ENCODE measurements at places on chromosomes 6 and 20. TPM values are rescaled to one million over a fixed set of nuclear protein-coding genes. Genes with fewer than 3 reads are reported as not detected.

- peak; percentile 53 for DNase-seq
Measured at GRCh38 chr20:53581444-53582250, 12.0 kb downstream of the ZNF217 start.

DNA sequence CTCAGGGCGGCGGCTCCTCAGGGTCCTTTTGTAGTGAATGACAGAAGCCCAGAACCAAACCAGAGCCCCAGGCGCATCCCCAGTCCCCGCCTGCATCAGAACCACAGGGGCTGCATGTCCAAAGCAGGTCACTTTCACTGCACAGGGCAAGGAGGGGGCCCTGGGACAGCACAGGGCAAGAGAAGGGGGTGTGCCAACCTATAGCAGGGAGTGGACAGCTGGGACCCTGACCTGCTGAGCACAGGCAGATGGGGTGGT is 501.4 kb downstream of the PREX1 start:
- no peak for DNase-seq

- DNase-seq: peak; percentile 41
Measured at GRCh38 chr20:41078329-41078728, 49.7 kb downstream of the TOP1 start.

The REM1 gene
- total RNA-seq: 0.46 TPM

DNA sequence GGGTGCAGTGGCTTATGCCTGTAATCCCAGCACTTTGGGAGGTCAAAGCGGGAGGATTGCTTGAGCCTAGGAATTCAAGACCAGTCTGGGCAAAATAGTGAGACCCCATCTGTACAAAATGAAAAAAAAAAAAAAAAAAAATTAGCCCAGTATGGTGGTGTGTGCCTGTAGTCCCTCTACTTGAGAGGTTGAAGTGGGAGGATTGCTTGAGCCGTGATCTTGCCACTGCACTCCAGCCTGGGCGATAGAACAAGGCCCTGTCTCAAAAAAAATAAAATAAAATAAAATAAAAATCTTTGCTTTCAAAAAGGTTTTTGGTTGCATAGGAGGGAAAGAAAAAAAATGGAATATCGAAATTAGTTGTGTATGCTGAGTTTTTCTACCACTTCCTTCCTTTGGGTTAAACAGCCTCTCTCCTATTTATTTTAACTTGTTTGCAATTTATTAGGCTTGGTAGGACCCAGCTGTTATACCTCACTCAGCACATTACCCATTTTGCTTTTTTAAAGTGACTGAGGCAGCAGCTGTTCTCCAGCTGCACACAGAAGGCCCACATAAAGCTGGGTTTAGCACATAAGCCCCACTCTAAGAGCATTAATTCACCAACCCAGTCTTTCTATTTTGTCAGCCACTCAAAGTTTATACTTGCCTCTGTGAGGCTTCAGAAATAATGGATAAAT is 152.3 kb downstream of the ZFAND3 start:
- DNase-seq: peak; percentile 39

DNA sequence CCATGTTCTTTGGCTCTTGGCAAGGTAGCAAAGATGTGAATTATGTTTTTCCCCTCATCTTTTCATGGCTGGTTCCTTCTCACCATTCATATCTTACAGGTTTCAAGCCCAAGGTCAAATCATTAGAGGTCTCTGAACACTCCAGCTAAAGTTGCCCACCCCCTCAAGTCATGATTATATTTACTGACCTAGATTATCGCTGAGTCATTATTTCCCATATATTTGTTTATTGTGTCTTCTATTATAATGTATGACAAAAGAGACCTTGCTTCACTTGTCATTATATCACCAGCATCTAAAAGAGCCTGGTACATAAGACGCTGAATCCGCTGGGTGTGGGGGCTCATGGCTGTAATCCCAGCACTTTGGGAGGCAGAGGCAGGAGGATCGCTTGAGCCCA is 12.4 kb downstream of the DSN1 start:
- DNase-seq: no peak

GRCh38 chr20:25299806-25300205 is 51.9 kb downstream of the PYGB start:
- no peak for DNase-seq

DNA sequence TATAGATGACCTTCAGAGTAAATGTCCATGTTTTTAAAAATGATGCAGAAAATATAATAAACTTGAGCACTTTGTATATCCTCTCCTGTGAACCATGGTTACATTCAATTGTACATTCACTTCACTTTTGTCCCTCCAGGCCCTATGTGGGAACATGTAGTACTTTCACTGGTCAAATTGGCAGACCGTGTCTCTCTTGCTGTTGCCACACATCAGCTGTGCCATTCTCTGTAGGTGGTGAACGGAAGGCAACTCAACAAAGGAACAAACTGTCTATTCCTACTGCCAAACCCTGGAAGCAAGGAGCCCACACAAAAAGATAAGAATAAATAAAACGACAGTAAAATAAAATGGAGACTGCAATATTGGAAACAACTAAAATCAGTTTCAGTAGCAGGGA is 2.0 kb downstream of the ROS1 start:
- no peak for DNase-seq

DNA sequence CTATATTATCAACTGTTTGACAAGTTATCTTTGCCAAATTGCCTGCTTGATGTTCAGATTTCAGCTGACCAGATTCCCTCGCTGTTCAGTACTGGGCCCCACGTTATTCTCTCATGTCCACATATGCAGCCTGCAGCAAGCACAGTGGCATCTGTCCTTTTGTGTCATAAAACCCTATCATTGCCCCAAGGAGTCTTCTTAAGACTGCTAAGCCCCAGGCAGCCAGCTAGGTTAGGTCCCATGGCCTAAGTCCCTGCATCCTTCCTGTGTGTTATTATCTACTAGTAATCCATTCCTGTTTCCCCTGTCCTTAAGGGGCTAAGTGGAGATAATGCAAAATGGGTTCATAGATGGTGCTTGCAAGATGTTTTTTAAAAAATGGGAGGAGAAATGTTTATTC is 7.2 kb downstream of the KDM1B start:
- DNase-seq: no peak

GRCh38 chr6:114055349-114055748 is 84.4 kb upstream of the HDAC2 start:
- no peak for DNase-seq

DNA sequence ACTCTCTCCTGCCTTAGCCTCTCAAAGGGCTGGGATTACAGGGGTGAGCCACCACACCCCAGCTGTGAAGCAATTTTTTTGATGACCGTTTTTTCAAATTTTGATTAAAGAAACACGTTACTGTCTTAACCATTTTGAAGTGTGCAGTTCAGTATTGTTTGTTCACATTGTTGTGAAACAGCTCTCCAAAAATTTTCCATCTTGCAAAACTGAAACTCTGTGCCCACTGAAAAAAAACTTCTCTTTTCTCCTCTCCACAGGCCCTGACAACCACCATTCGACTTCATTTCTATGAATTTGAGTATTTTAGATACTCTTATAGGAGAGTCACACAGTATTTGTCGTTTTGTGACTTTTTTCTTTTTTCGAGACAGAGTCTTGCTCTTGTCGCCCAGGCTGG is 53.9 kb downstream of the ECT2L start:
- no peak for DNase-seq
